ENCODE measurements at places on chromosomes 5 and 9.

DNA sequence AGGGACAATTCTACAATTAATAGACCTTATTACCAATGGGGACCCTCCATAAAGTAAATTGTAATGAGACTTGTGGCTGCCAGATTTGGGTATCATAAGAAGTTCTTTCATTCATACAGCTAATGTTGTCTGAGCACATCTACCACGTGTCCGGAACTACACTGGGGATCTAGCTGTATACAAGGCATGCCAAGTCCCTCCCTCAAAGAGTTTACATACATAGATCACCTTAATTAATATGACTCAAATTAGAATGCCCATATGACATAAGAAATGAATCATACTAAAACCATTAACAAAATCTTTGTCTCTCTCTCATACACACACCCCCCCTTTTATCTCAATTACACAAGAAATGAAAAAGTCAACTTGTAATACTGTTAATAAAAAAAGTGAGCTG is 18.0 kb upstream of the NR4A3 start:
- no peak for DNase-seq

DNA sequence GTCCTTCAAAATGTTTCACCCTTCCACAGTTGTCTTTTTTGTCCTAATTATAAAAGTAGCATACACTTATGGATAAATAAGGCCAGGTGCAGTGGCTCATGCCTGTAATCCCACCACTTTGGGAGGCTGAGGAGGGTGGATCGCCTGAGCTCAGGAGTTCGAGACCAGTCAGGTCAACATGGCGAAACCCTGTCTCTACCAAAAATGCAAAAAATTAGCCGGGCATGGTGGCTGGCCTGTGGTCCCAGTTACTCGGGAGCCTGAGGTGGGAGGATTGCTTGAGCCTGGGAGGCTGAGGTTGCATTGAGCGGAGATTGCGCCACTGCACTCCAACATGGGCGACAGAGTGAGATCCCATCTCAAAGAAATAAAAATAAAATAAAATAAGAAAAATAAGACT is 1.6 kb downstream of the C5orf52 start:
- no peak for DNase-seq

DNA sequence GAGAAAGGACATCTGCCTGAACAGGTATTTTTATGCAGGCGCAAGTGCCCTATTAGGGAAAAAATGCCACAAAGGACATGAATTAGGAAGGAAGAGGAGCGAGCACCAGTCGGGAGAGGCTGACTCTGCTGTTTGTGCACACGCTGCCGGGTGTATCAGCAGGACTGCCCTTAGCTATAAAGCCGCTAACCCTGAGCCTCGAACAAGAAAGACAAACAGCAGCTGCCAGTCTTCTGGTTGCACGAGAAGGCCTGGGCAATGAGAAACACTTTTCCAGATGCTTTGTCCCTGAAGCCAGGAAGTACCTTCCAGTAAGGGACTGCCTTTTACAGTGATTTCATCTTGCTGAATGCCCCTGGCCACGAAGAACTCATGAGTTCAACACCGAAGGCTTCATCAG is 12.6 kb downstream of the QSOX2 start:
- DNase-seq, result no peak

GRCh38 chr9:99746406-99746805 is 75.3 kb upstream of the NR4A3 start:
- no peak for DNase-seq

DNA sequence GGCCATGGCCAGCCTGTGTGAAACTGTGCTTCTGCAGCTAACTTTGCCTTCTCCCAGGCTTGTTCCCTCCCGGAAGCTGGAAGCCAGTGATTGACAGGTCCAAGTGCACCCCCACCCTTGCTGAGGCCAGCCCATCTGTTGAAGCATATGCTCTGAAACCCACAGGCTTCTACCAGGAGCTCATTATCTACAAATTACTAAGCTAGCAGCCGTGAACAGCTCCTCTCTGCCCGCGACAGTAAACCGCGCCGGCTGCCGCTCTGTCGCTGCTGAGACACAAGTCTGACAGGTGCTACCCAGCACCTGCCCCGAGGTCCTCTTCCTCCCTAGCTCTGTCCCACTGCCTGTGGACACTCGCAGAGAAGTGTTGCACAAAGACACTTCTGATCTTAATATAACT is 490.9 kb downstream of the GADD45G start:
- DNase-seq, result no peak
